ENCODE measurements at places on chromosomes 1 and 21.

- DNase-seq = no peak
- no peak overlapping the region for H3K27ac ChIP-seq
These were observed 74.4 kb upstream of the ZNF648 start for GRCh38 chr1:182135946-182136345.

DNA sequence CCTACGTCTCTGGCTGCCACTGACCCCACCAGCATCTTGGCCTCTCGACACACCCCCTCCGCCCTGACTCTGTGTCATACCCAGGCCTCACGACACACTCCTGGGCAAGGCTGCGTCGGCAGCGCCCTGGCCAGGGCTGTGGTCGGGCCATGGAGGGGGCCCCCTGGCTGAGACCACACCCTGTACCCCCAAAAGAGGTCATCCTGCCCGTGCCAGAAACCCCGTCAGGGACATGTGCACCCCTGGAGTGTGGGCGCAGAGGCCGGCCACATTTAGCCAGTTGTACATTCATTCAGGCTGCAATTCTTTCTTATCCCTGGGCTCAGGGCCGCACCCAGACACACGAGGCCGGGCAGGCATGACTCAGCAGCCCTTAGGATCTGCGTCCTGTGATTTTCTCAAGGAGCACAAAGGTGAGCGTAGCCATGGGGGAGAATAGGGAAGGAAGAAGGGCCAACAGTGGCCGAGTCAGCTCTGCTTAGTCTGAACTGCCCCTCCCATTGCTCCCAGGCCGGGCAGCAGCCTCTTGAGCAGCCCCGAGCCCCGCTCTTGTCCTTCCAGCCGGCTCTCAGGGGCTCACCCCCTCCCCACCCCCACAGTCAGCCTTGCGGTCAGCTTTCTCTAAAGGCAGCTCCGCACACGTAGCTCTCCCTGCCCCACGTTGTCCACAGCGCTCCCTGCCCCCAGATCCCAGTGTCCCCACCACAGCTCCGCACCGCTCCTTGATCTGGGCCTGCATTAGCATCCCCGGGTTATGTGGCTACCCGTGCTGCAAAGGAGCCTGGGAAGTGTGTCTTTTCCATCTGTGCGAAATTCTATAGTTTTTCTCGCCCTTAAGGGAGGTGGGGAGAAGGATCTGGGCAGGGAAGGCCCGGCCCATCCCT is 7.9 kb downstream of the CSTB start:
- no peaks in the 10 kb centered on the region for H3K36me3 ChIP-seq
- no peak overlapping the region for H3K4me3 ChIP-seq
- peak; percentile 41 for DNase-seq
- peaks cover 16% of the 10 kb centered on the region for H3K4me1 ChIP-seq

GRCh38 chr1:22908880-22909426 is 63.7 kb downstream of the LACTBL1 start:
- no peaks in the 10 kb centered on the region for H3K4me1 ChIP-seq
- DNase-seq = no peak
- H3K36me3 ChIP-seq = no peaks in the 10 kb centered on the region
- H3K27me3 ChIP-seq = no peaks in the 10 kb centered on the region
- no peak overlapping the region for H3K27ac ChIP-seq

DNA sequence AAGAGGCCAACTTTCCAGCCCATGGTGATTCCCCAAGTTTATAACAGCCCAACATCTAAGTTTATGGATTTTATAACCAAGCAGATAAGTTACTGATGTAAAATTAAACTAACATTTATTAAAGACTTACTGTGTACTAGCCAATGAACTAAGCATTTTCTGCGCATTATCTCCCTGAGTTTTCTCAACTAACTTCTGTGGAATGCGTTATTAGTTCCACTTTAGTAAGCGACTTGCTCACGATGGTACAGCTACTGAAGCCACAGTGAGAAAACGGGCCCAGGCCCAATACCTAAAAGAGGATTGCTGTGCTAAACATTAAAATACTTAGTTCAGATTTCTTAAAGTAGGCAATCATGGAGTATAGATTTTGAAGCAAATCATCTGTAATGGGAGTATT is 61.0 kb downstream of the ZBTB18 start:
- H3K36me3 ChIP-seq = no peaks in the 10 kb centered on the region
- H3K27ac ChIP-seq = no peak overlapping the region
- no peak for DNase-seq
- H3K4me1 ChIP-seq = no peaks in the 10 kb centered on the region

- H3K4me1 ChIP-seq = no peaks in the 10 kb centered on the region
- no peaks in the 10 kb centered on the region for H3K27me3 ChIP-seq
- no peaks in the 10 kb centered on the region for H3K36me3 ChIP-seq
- H3K27ac ChIP-seq = no peak overlapping the region
- no peak overlapping the region for H3K4me3 ChIP-seq
These were observed 25.3 kb downstream of the A3GALT2 start for GRCh38 chr1:33295450-33296081.

DNA sequence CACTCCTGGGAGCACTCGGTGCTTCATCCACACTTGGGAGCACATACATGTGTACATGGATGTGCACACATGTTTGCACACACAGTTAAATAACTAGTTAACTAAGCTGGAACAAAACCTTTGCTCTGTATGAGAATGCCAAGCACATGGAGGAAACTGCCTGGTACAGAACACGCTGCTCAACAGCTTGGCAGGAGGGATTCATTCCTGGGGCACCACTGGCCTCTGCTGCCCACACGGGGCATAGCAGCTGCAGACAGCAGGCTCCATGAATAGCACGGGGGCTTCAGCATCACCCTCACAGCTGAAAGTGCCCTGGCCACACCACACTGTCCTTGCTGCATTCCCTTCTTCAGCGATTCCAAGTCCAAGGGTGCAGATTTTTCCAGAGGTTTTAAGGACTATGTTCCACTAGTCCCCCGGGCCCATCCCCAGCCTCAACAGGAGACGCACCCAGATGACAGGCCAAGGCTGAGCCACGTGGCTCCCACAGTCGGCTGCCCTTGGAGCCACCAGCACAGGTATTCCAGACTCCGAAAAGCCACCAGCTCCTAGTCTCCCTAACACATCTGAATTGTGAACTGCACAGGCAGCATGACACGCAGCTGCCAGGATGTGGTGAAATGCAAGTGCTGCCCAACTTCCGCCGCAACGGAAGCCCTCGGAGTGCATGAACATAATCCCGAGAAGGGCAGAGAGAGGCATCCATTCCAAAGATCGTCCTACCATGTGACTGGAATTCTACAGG is 16.9 kb downstream of the NPHP4 start:
- no peak overlapping the region for H3K27ac ChIP-seq
- H3K27me3 ChIP-seq = no peaks in the 10 kb centered on the region
- H3K36me3 ChIP-seq = no peaks in the 10 kb centered on the region
- H3K4me1 ChIP-seq = no peaks in the 10 kb centered on the region
- DNase-seq = peak; percentile 67

GRCh38 chr1:111671852-111672251 is 52.3 kb downstream of the RAP1A start:
- DNase-seq = no peak
- no peak overlapping the region for H3K4me3 ChIP-seq
- no peak overlapping the region for H3K27ac ChIP-seq
- no peaks in the 10 kb centered on the region for H3K27me3 ChIP-seq
- no peaks in the 10 kb centered on the region for H3K36me3 ChIP-seq
- no peaks in the 10 kb centered on the region for H3K4me1 ChIP-seq

DNA sequence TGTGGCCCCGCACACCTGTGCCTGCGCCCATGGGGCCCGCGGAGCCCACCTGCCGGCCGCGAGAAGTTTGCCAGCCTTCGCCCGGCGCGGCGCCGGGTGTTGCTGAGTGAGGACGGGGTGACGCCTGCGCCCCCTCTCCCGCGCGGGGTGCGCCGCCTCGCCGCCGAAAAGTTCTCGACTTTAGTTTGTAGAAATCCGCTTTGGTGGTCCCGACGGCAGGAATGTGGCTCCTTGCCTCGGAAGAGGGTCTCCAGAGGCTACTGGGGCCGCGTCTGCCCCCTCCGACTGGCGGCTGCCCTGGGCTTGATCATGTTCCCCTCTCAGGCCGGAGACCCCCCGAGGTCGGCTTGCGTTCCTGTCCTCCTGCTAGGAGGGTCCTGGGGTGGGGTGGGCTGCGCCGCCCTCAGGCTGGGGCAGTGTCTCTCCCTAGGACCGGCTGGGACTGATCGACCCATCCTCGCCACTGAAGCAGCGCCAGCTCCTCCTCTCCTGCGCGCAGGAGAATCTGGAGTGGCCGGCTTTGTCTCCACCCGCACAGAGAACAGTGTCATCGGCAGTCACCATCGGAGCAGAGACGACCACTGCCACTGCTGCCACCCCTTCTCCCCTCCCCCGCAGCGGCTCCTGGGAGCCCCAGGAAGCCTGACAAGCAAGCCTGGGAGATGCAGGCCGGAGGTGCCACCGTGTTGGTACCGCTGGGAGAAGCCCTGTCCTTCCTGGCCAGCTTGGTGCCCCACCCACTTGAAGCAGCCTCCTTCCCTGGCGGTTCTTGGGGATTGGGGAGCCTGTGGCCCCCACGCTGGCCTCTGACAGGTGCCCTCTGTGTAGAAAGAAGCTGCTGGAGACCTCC is 553 bp upstream of the SLC30A2 start:
- no peak overlapping the region for H3K27ac ChIP-seq
- peaks cover 100% of the 10 kb centered on the region for H3K27me3 ChIP-seq
- peak overlapping the region; percentile 49 for H3K4me3 ChIP-seq
- H3K4me1 ChIP-seq = peaks cover 16% of the 10 kb centered on the region
- peak; percentile 47 for DNase-seq

GRCh38 chr1:213953806-213954205 is 34.0 kb upstream of the PROX1 start:
- no peak overlapping the region for H3K27ac ChIP-seq
- no peaks in the 10 kb centered on the region for H3K36me3 ChIP-seq
- DNase-seq = no peak
- no peaks in the 10 kb centered on the region for H3K27me3 ChIP-seq
- no peaks in the 10 kb centered on the region for H3K4me1 ChIP-seq

DNA sequence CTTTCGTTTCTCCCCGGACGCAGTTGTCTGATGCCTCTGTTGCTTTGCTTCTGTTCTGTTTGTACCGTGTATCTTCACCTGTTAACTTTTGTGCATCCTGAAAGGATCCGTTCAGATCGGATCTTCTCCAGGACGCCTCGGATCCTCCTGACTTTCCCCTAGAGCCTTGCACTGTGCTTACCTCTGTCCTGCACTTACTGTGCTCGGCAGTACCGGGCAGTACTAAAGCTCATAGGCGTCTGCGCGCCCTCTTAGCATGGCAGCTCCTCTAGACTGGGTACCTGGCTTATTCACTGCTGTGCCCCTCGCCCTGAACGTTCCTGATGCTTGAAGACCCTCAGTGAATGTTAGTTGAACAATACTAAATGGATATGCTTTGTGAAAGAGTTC is 934 bp downstream of the SCP2 start:
- H3K4me3 ChIP-seq = peak overlapping the region; percentile 60
- H3K36me3 ChIP-seq = no peaks in the 10 kb centered on the region
- no peak overlapping the region for H3K27ac ChIP-seq

GRCh38 chr21:29072873-29073221 is 601 bp downstream of the CCT8 start:
- DNase-seq = peak; percentile 33
- peak overlapping the region; percentile 92 for H3K4me3 ChIP-seq
- H3K27ac ChIP-seq = peak overlapping the region; percentile 76

Measured in neural progenitor cell (in vitro differentiated cells).